Endothelial cell of umbilical vein (primary cell): ENCODE measurements at places on chromosomes 5 and 9. TPM values are rescaled to one million over a fixed set of nuclear protein-coding genes. Genes with fewer than 3 reads are reported as not detected.
A peak's percentile ranks its signal among the peaks of the same experiment; 100 is the strongest.

DNA sequence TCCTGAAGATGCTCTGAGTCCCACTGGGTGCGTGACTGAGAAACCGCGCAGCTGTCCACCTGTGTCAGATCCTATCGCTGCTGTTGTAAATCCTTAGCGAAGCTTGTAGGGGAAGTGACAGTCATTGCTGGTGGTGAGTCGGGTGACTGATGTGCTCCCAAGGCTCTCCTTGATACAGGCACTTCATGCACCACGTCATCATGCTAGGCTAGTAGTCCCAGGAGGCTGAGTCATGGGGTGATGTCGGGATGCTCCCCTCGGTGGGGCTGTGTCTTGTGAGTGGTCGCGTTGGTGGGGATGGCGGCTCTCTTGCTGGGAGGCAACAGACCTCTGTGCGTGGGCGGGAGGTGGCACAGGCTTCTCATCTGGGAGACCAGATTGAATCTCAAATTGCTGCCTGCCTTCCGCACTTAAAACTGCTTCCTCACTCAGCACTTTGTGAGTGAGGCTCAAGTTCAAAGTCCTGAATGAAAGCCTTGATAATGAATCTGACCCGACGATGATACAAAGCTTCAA is 84.7 kb downstream of the CSNK1A1 start:
- no peak for DNase-seq

- no peak for DNase-seq
These were observed 320 bp downstream of the PCDHB1 start for GRCh38 chr5:141051521-141051866.

DNA sequence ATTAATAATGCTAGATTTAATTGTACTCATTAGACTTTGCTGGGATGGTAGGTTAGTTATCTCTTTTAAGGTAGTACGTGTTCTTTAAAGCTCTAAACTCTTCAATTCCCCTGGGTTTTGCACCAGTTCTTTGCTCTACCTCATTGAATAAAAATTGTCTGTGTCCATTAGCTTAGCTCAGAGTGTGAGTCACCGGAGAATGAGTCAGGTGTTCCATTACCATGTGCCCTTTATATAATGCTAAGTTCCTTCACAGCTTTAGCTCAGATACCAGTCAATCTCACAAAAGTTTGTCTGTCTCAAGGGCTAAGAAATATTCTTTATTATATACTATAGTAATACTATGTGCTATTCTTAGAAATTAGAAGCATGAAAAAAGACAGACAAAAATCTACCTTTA is 339.4 kb downstream of the PRELID2 start:
- DNase-seq = peak; percentile 91

GRCh38 chr9:107227774-107228173 is 55.3 kb upstream of the RAD23B start:
- DNase-seq = no peak

DNA sequence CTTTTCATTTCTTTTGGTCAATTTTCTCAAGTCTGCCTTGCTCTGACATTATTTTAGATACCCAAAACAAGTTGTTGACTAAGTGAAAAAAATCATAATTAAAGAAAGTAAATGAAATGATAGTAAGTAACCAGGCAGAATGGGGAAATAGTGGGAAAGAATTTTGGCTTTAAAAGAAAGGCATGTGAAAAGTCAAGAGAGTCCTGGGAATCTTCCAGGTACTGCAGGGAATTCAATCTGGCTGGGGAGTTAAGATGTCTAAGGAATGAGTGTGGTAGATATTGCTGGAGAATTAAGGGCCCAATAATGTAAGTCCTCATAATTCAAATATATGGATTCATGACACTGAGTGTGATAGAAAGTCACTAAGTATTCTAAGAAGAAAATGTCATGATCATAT is 123.1 kb upstream of the PAPPA start:
- no peak for DNase-seq

DNA sequence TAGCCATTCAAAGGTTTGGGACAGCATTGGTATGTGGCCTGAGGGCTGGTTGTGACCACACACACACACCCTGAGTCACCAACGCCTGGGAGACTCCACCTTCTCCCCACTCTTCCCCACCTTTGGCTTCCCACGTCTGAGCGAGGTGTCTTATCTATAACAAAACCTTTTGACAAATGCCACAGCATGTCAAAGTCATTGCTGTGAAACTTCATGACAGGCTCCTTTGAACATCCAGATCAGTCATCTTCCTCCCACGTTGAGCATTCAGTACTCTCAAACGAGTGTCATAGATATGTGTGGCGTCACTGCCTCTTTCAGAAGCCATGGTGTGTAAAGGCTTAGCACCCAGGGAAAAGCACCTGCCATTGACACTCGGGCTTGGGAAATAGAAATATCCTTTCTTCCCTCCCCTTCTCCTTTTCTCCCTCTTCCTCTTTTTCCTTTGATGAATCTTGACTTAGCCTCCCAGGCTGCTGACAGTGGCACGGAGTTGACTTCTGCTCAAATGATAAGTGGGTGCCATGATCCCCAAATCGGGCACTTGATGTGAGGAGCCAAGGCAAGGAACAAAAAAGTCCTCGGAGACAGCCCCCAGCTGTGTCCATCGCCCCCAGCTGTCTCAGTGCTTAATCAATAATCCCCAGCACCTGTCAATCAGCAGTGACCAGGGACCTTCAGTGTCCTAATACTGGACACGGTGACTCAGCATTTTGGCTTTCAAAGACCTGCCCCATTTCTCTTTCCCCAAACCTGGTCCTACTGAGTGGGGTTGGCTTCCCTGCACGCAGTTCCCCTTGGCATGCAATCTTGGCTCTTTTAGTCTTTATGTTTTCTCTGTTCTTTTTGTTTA is 114.8 kb downstream of the FGF18 start:
- DNase-seq = no peak

- no peak for DNase-seq
These were observed 332.0 kb downstream of the MLLT3 start for GRCh38 chr9:20290257-20290656.

DNA sequence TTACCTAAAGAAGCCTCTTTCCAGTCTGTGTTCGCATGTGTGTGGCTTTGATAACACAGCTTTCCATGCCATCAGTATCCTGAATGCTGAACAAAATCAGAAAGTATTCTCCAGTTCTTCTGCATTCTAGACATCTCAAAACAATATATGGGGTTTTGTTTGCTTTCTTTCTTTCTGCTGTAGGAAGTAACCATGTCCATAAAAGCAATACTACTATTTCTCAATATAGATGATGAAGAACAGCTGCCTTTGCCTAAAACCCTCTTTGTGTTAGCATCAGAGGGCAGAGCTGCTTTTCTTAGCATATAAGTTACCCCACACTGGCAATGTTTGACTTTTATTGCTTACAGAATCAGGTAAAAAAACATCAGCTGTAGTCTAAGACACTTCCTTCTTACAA is 963.6 kb downstream of the CDH12 start:
- DNase-seq = peak; percentile 11

- DNase-seq = no peak
These were observed 166.0 kb downstream of the ROR2 start for GRCh38 chr9:91783876-91784672.

DNA sequence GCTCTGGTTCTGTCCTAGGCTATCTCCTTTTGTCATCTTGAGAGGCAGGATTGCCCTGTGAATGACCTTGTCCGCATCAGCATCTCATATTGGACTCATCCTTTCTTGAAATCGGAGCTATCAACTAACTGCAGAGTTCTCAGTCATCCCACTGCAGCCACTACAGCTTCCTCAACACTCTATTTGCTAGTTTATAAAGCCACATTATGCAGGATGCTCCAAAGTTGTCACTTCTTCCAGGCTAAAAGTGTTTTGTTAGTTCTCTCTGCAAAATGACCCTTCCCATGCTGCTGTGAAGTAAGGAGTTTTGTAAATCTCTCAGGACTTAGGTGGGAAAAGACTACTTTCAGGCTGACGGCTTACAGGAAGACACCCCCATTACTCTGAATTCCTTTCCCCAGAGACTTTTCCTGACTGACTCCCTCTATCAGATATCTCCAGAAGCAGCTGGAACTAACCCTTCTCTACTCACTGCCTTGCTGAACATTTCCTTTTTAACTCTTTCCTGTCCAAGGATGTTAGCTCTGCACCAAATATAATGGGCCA is 257.6 kb downstream of the NFIB start:
- peak; percentile 91 for DNase-seq

GRCh38 chr5:137037848-137038247 is 461.3 kb downstream of the SPOCK1 start:
- no peak for DNase-seq

DNA sequence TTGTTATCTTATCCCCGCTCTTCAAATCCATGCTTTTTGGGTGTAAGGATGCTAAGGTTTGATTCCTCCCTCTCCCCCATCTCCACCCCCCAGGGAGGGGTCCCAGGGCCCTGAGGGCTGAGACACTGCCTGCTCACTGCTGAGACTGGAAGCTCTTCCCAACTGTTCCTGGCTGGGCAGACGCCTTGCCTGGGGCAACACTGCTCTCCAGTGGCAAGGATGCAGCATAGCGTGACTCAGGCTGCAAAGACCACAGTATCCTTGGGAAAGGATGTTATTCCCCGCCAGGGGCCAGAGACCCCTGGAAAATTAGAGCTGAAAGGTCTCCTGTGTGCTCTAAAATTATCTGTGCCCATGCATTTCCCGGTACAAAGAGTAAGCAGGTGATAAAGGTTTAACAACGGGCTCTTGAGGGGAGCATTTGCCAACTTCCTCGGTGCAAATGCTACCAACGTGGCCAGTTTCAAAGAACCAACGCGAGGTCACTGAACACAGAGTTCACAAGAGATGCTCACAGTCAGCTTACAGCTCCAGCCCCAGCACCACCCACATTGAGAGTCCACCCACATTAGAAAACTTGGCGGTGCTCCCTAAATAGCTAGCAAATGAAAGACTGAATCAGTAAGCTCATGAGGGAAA is 271.9 kb downstream of the NSG2 start:
- no peak for DNase-seq

DNA sequence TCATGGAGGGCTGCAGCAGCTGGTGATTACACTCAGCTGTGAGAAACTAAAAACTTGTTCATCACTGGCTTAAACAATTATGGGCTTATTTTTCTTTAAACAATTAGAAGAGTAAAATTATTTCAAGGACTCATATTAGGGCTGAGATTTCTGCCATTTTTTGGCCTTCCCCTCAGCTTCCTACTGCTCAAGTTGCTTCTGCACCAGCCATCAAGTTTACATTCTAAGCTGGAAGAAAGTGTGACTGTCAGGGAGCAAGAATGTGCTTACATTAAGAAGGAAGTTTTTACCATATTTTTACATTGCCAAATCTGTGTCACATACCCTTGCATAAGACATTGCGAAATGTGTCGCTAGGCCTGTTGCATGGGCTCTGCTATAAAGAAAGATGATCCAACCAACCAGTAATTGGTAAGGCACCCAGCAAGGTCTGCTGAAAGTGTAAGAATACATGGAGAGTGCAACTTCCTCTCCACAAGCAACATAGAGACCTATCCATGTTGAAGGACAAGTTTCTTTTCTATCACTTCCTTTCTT is 260.3 kb upstream of the CDH10 start:
- DNase-seq = no peak

GRCh38 chr5:62328772-62329491 is 22.9 kb downstream of the KIF2A start:
- no peak for DNase-seq

DNA sequence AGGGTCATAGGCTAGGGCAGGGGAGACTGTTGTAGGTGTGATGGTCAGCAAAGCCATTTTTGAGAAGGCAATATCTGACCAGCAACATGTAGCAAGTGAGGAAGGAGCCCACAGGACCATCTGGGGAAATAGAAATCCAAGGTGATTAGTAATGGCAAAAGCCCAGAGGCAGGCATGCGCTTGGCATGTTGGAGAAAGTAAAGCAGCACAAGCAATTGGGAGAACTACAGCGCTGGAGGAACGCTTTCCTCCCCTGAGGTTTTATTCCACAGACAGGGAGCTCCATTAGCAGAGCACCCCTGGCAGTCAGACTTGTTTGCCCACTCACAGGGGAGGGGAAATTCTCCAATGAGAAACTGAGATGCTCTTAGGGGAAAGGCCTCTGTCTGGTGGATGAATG is 54.8 kb upstream of the FOXB2 start:
- no peak for DNase-seq

GRCh38 chr5:154071799-154072413 is 33.1 kb downstream of the MFAP3 start:
- no peak for DNase-seq

GRCh38 chr5:159469496-159470372 is 139.4 kb upstream of the IL12B start:
- DNase-seq = no peak

- no peak for DNase-seq
These were observed 6.9 kb upstream of the SLC12A7 start for GRCh38 chr5:1118738-1119137.

GRCh38 chr5:142829801-142830220 is 59.6 kb downstream of the ARHGAP26 start:
- peak; percentile 82 for DNase-seq

DNA sequence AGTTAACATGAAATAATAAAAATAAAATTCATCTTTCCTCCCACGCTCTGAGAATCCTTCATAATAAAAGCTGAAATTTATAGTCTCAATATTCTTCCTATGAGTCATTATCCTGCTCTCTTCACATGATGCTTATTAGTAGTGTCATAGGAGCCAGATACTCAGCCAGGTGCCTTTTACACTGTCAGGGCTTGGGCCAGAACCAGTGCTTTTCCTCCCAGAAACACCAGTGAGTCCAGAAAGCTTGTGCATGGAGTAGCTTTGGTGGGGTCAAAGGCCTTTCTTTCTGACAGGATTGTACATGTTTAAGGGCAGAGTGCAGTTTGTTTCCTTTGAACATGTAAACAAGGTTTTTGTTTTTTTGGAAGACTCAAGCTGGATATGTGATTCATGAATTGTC is 6.8 kb downstream of the LSM11 start:
- peak; percentile 22 for DNase-seq

DNA sequence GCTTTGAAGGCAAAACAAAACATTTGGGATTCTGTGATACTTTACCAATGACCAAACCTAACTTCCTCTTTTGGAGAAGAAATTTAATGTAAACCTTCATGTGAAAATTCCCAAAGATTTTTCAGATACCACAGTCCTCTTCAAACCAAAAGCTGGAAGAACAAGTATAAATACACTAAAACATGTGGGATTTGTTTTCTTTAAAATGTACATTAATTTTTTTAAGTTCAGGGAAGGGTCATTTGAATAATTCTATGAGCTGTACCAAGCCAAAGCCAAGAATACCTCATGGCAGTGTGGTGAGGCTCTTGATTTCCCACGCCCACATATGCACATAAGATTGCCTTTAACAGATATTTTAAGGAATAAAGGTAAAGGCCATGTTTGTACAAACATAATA is 28.4 kb upstream of the ITGA1 start:
- DNase-seq = no peak

GRCh38 chr5:170408877-170409660 is 19.9 kb upstream of the KCNMB1 start:
- DNase-seq = no peak

Gene JAKMIP2
- total RNA-seq = not detected in 2 replicates

Gene ORM2
- not detected in 2 replicates for total RNA-seq

Gene PLAC8L1
- total RNA-seq = 0.80 and 1.1 TPM in 2 replicates

Gene PCYOX1L
- total RNA-seq = 17.0 and 23.3 TPM in 2 replicates

Gene FAM78A
- 26.6 and 34.0 TPM in 2 replicates for total RNA-seq
